ENCODE measurements at places on chromosomes 11 and 22.
A peak's percentile ranks its signal among the peaks of the same experiment; 100 is the strongest.

DNA sequence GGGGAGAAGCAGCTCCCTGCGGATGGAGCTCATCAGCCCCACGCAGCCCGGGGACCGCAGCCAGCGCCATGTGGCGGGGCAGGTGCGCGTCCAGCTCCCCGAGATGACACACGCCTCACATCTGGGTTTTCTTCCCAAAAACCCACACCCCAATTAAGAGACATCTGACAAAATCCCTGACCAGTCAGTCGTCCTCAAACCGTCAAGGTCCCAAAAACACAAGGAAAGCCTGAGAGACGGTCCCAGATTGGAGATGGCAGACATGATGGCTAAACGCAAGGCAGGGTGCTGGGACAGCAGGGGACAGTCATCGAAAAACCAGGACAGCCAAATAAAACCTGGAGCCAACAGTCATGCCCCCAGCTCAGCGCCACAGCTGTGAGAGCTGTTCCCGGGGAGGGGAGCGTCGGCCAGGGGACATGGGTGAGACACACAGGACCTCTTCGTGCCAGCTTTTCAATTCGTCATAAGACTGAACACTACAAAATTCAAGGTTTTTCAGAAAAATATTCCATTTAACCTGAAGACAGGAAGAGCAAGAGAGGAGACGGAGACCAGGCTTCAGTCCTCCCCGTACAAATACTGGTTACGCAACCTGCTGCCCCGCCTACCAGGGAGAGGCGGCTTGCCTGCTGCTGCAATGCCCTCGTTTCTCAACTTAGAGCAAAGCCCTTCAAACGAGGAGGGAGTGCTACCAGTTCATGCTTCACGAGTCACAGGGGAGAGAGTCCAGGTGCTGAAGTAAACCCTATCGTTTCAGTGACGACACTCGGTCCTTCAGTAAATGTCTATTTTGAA, 10.5 kb downstream of the TOLLIP start:
- no peak for DNase-seq

GRCh38 chr11:117299351-117300282, 8.5 kb downstream of the BACE1-AS start:
- DNase-seq: no peak

- no peak for DNase-seq
These were observed 905 bp downstream of the HDHD5 start for GRCh38 chr22:17158176-17158567.

GRCh38 chr22:33049119-33049729, 9.0 kb downstream of the SYN3 start:
- DNase-seq: peak; percentile 67

DNA sequence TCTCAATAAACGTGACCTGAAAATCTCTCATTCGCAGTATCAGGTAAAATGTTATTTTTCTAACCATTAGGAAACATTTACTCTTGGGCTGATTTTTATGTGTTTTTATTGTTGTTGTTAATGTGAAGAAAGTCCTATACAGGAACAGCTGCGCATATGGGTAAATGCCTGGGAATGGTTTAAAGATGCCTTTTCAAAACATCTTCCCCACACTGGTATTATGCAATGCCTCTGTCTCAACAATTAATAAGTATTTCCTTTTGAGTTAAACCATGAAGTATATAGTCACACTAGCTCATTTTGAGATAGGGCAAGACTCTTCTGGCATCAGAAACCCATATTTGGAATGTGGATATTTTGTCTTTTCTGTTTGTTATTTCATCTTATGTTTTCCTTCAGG, 13.7 kb upstream of the LIN7C start:
- no peak for DNase-seq

GRCh38 chr22:22348127-22348814, 103.7 kb downstream of the VPREB1 start:
- no peak for DNase-seq

GRCh38 chr11:130023204-130023603, 20.6 kb upstream of the PRDM10 start:
- DNase-seq: no peak

DNA sequence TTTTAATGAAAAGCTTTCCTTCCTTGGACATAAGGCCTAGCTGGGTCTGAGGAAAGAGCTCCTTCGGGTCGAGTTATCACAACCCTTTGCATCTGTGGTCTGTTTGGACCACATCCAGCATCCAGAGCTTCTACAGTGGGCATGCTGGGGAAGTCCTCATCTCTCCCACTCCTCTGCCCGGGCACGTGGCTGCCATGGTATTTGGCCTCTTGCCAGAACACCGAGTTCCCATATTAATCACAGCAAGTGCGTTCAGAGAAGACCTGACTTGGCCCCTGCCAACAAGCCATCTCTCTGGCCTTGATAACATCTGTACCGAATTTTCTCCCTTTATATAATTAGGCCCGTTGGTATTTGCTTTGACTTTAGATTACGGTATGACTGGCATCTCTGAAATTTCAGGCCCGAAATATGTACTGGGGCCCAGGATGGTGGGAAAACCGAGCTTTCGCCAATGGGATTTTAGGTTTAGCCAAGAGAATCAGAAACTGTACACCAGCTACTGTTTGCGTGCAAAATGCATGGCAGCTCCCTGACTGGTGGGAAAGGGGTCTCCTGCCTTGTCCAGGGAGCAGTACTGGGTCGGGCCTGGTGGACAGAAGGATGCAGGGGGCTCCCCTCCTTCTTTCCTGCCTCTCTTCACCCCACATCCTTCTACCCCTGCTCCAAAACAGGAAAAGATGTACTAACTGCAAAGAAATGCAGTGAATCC, 90.0 kb downstream of the MICAL2 start:
- peak; percentile 61 for DNase-seq

GRCh38 chr11:45383224-45383623, 97.1 kb upstream of the SYT13 start:
- no peak for DNase-seq

All from stimulated activated naive CD8-positive, alpha-beta T cell treated with anti-CD3 and anti-CD28 coated beads, Interleukin-15, Interleukin-2, amounts not matched to agents 100 U/mL and 50 U/mL, for 24 hours (primary cell).